SK-N-SH (cell line): ENCODE measurements at places on chromosomes 2 and 18. TPM values are rescaled to one million over a fixed set of nuclear protein-coding genes. Genes with fewer than 3 reads are reported as not detected.

DNA sequence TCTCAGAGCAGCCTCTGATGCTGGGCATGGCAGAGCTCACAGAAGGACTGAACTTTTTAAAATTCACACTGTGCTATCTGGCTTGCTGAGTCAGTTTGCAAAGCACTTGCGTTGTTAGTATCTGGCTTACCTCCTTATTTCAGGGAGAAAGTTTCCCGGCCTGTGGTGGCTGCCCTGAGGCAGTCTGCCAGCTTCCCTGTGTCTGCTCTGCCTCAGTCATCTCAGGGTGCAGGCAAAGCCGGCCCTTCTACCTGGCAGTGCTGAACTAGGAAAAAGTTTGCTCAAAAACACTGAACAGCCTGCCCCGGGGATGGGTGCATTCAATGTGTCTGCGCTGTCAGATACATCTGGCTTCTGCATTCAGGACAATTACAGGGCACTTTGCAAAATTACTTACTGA, 90.2 kb upstream of the UXS1 start:
- DNase-seq: no peak

Gene MOCOS
- 1.2 TPM in 2 replicates for polyA plus RNA-seq

- DNase-seq: no peak
Observed at GRCh38 chr18:62954366-62954765, 239.0 kb downstream of the PHLPP1 start.

DNA sequence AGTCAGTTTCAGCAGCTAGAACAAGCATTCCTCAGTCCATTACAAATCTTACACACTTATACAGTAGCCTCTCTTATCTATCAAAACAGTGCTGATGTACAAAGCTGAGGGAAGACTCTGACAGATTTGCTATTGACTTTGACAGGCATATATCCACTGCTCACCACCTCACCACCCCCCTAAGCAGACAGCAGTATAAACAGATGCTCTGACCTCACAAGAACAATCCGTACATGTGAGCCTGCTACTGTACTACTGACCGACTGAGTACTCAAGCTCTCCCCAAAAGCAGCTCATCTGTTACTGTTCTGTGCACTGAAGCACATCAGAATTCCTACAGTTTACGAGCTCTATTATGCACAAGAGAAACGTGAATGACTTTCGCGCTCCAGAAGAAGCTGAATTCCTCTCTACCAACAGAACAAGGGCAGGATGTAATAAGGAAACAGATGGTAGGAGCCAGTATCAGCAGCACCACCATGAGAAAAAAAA, 95.6 kb upstream of the PDE1A start:
- no peak for DNase-seq

Gene NT5DC4
- not detected in 2 replicates for polyA plus RNA-seq

DNA sequence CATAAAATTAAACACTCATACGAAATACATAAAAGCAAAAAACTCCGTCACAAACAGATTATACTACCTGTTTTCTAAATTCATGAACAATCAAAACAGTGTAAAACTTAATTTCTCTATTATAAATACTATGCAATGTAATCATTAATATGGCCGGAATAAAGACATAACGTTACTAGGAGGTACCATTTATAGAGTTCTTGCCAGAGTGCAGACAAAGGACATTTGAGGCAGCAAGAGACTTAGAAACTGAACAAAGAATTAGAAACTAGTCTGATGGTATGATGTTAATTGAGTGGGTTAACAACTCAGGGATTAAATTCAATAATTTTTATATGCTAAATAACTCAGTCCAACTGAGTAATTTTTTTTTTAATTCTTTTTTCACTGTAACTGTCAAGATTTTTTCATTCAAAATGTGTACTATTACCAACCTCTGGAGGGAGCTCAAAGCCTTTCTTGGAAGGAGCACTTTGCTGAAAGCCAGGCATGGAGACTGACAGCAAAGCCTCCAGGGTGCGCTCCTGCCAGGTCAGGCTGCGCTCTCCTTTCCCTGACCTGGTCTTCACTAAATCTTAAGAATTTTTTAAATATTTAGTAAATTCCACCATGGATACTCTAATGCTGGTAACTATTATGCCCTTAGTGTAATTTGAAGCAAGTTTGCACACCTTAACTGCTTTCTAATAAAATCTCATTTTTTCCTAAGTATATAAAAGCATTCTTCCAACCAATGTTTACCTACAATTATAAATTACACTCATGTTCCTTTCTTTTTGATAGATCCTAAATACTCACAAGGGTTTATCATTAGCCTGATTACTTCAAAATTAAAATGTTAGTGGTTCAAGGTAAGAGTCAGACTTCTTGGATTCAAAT, 34.1 kb downstream of the WDR35 start:
- DNase-seq: peak; percentile 81

- DNase-seq: no peak
Observed at GRCh38 chr18:45913276-45913675, 53.9 kb downstream of the EPG5 start.

DNA sequence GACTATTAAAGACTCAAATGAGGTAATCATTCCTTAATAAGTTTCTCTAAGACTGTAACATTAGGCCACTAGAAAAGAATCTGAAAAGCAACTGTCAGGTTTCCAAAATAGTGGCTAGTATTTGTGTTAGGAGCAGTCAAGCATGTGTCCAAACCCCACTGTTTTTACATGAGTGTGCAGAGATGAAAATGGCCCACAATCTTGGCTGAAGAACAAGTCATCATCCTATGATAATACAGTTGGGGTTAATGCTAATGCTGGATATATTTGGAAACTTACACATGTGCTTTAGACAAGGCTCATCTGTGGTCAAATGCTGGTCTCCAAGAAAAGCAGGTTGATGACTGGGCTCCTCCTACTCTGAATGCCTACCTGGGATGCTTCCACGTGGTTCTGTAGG, 73.6 kb downstream of the MAIP1 start:
- DNase-seq: no peak

DNA sequence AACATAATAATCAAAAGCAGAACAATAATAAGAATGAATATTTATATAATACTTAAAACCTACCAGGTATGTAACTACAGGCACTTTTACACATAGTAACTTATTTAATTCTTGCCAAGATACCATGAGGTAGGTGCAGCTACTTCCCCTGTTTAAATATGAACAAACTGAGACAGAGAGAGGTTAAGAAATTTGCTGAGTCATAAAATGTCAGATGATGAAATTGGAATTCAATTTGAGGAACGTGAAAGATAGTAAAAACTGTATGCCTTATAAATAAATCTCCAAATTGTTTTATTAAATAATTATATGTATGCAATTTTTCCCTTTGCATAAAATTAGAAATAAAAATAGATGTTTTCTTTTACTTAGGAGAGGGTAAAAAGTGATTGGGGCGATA, 1103.3 kb upstream of the NRXN1 start:
- no peak for DNase-seq

Gene RHOB
- 43.5 and 50.3 TPM in 2 replicates for polyA plus RNA-seq

Gene HOXD10
- polyA plus RNA-seq: 0.03 and 0.10 TPM in 2 replicates

DNA sequence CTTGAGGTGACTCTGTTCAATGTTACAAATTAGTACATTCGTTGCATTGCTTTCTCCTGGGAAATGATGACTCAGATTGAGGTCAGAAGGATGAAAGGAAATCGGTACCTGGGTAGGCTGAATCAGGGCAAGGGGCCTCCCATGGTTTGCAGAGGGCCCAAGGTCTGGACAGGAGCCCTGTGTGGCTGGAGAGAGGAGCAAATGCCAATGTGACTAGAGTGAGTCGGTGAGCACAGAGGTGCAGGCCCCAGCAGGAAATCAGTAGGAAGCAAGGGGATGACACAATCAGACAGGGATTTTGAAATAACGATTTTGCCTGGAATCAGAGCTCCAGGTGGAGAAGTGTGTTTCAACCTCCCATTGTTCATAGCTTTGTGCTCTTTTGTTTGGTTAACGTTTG, 118.9 kb downstream of the CCDC102B start:
- no peak for DNase-seq

- DNase-seq: no peak
Observed at GRCh38 chr2:146244131-146244530, 1600.7 kb upstream of the ACVR2A start.

GRCh38 chr18:78632111-78632541, 347.5 kb upstream of the SALL3 start:
- no peak for DNase-seq

Gene ANKAR
- 1.6 and 2.1 TPM in 2 replicates for polyA plus RNA-seq

DNA sequence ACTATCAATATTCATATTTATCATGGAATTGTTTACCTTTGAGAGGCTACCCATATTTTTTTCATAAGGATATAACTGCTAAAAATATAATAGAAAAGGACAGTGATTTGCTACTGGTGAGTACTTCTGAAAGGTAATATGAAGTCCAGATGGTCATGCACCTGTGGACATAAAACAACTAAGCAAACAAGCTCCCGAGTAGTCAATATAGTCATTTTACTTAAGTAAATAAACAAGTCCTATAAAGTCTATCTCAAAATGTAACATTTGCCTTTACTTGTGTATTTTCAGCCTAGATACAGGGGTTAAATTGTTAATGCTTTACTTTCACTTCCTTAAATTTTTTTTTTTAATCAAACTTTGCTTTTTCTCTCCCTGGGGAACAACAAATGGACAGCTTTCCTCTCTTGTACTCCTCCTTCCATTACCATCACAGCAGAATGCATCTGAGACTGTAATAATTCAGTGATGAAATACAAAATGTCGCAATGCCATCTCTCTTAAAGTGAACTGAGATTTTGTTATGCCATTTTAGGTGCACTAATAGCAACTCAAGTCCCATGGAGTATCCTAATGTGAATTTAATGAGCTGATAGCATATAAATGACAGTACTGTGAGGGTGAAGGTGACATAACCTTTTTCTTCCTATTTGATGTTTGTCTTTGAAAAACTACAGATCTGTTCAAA, 1325.4 kb upstream of the ZEB2 start:
- no peak for DNase-seq

DNA sequence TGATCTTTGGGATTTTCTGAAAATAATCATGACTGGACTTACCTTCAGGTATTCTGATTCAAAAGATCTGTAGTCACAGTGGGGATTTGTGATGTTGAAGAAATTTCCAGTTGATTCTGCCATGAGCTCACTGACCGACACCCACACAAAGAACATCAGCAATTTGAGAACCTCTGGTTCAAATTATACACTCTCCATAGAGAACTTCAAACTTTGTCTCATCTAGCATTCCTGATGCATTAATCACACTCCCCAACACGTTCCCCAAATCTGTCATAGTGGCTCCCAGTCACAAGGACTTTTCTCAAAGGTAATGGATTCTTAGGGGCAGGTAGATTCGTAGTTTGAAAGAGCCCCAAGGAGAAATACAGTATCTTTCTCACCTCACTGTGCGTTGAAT, 584.3 kb downstream of the FBXO15 start:
- DNase-seq: no peak

- no peak for DNase-seq
Observed at GRCh38 chr2:172698041-172698863, 37.4 kb upstream of the RAPGEF4 start.

Gene PLCD4
- polyA plus RNA-seq: 8.5 and 11.0 TPM in 2 replicates

- DNase-seq: peak; percentile 59
Observed at GRCh38 chr2:241703032-241703604, 1.3 kb downstream of the ING5 start.

DNA sequence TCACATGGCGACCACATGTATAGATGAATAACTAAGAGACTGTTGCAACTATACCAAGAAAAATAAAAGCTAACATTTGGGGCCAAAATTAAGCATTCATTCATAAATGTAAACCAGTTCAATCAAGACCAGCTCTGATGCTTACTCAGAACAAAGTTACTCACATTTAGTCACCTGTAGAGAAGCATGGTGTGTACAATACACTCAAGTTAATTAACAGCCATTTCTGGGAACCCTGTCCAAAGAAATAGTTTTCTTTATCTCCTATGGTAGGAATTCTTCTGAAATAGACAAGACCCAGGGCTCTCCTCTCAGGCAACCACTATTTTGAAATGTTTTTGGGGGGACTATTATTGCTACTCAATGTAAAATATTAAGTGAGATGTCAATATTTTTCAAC, 1.6 kb downstream of the SCN3A start:
- no peak for DNase-seq

Gene CCBE1
- polyA plus RNA-seq: 5.0 and 7.3 TPM in 2 replicates

Gene SERPINB13
- not detected in 2 replicates for polyA plus RNA-seq

Gene LOXHD1
- polyA plus RNA-seq: not detected in 2 replicates

GRCh38 chr2:189312643-189313042, 128.6 kb upstream of the WDR75 start:
- no peak for DNase-seq

DNA sequence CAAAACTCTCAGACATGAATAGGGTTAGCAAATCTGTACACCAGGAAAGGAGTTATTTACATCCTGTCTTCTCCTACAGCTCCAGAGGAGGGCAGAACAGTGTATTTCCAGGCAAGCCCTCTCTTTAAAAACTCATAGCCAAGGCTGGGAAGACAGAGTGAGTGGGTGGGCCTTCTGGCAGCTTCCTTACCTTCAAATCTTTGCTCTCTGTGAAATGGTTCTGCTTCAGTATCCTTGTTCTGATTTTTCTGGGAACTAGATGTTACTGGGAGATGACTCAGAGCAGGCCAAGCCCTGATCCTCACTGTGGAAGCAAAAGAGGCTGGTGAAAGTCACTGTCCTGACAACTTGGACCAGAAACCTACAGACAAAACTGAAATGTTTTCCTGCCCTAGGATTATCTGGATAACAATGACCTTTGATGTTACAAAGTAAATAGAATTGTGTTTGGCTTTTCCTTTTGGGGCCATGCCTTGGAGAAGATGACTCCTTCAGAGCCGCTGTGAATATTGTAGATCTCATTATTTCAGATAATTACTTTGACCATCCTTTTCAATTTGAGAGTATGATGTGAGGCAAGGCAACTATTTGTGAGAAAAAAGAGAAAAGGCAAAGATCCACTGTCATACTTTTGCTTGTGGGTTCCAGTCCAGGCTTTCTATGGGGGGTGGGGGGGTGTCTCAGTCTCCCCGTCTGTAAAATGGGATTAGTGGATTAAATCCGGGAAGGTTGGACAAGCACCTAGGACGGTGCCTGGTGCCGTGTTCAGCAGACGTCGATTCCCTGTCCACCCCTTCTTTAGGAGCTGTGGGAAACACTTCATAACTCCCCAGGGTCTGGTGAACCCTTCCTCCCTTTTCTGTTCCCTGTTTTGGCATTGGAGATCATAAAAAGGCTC, 644 bp upstream of the QPCT start:
- DNase-seq: peak; percentile 56

DNA sequence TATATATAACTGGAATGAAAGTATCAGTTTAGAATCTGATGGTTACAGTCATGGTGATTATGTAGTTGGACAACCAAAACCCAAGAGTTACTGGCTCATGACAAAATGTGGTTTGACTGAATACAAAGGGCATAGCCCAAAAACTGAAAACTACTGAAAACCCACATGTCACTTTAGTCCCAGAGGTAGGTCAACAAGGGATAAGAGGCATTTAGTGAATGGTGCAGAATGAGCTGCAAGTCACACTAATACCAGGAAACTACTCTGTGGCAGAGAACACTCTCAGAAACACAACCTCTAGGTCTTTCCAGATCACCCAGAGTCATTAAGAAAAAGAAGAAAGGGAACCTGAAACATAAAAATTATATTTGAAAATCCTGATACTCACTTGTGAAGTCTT, 154.5 kb downstream of the AGPS start:
- DNase-seq: no peak

DNA sequence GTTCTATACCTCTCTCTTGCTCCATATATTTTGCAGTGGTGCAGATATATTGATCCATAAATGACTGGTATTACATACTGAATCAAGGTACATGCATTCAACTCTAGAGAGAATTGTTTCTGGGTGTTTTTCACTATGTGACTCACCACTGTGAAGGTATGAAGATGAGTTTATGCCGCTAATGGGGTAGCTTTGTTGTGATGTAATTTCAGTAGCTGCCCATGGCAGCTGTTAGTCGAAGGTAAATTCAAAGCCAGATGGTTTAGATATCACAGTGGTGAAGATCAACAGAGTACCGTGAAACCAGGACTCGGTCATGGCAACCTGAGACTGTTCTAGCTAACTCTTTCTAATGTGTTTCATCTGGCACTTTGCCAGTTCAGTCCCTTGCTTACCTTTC, 50.4 kb downstream of the PKP4 start:
- DNase-seq: no peak

Gene ADCY3
- polyA plus RNA-seq: 36.6 and 53.9 TPM in 2 replicates
